ENCODE measurements at places on chromosomes 7 and 10.

- peak; percentile 77 for DNase-seq
Observed at GRCh38 chr7:26454180-26454579, 162.5 kb downstream of the SNX10 start.

GRCh38 chr7:29194594-29195427, at the start of gene CHN2:
TSS of gene CHN2 (plus strand) at chr7:29194775.
- DNase-seq = peak; percentile 17

DNA sequence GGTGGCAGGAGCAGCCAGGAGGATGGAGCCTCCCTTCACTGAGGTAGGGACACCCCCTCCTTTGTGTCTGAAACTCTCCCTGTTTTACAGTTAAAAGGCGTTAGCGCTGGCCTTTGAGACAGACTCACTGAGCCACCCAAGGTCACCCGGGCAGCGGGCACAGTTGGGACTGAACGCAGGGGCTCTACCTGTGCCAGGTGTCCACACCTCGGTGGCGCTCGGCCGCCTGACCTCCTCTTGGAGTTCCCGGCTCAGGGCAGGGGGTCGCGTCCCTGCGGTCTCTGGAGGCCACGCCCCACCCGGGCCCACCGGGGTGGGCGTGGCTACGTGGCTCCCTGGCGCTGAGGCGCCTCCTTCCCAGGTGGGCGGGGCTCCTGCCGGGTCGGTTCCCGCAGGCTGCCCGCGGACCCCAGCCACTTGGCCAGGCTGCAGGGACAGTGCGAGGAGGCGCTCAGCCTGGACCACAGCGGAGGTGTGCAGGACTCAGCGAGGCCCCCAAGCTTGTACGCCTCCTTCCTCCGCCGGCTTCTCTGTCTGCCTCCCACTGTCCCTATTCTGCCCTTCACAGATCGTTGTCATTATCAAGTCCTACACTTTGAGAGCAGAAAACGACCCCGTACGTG, 39.9 kb upstream of the LEP start:
- DNase-seq = no peak

DNA sequence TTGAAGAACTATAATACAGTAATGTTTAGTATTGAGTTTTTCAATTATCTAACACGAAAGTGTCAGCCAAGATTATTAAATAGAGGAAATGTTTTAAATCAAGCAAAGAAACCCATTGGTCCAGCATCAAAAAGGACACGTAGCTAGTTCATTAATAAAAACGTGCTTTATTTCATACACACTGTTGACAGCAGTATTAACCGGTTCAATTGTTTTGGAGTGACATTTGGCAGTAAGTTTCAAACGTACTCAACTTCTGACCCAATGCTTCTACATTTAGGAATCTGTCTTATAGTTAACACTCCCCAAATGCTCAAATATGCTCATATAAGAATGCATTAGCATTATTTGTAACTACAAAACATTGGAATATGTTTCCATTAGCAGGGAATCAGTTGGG, 41.3 kb downstream of the SLC16A12 start:
- no peak for DNase-seq

DNA sequence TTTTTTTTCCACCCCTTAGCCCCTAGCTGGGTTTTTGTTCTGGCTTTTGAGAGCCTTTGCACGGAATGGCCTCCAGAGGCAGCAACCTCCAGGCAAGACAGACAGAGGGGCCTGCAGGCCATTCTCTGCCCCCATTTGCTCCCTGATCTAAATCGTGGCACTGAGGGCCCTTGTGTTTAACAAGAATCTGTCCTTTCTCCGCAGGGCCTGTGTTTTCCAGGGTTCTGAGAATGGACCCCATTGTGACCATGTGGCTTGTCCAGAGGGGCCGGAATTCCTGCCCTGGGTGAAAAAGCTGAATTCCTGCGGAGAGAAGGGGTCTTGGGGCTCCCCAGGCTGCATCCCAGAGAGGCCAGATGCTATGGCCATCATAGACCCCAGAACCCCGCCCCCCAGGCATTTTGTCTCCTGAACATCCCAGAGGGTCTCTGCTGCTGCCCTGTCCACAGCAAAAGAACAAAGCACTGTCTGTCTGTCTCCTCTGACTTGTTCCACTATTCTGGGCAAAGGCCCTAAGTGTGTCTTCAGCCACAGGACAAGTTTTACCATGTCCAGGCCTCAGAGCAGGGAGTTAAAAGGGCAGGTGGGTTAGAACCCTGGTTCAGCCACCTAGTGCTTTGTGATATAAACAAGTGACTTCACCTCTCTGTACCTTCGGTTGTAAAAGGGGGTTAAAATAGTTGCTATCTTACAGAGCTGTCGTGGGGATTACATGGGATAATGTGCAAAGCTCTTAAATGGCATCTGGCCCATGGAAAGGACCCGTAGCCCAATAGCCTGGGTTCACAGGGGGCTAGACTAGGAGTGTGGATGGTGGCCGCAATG, 155.6 kb downstream of the SH3PXD2A start:
- peak; percentile 42 for DNase-seq

DNA sequence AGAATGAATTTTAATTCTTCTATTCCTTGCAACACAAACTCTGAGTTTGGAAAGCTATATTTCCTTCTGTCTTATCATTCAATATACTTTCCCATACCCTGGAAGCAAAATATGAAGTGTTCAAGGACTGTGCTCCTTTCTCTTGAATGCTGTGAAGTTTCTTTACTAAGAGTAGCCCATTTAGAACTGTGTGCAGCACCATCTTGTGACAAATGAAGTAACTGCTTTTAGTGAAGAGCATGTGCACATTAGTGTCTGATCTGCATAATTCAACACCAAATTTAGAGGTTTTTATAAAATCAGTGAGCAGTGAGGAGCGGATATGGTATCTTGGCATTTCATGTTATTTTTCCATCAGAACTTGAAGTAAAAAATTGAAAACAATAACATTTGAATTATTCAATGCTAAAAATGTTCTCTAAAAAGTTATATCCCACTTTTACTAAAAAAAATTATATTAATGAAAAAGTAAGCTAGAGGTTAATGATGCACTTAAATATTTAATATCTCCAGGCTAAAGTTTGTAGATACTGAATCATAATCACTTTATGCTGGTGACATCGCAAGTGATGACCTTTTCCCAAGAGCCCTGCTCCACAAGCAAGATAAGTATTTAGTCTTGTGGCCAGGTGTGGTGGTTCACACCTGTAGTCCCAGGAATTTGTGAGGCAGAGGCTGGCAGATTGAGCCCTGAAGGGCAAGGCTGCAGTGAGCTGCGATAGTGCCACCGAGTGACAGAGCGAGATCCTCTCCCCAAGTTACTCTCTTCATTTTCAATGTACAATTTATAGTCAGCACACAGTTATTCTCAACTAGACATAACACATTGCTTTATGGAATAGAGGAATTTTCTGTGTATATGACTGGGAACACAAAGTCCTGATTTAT, 108.8 kb upstream of the PCLO start:
- DNase-seq = peak; percentile 1

DNA sequence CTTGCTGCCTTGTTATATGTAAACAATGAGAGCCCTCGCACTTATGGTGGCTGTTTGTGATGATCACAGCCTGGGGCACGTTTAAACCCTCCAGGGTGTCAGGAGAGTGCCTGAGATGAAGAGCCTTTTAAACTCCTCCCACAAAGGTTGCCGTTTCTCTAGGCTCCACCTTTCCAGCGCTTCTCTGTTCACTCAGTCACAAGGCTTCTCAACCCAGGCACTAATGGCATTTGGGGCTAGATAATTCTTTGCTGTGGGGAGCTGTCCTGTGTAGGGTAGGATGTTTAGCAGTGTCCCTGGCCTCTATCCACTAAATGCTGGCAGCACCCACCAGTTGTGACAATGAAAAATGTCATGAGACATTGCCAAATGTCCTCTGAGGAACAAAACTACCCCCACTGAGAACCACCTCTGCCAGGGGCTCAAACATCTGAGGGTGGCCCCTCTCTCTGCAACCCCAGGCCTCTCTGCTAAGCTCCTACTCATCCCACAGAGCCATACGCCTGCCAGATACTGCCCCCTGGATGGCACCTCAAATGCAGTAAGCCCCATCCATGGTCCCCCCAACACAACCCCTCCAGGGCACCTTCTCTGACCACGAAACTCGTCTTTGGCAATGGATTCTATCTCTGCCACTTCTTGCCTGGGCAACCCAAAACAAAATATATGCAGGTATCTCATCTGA, 144.3 kb upstream of the ZMIZ1 start:
- DNase-seq = no peak
